NCI-H1930 (cell line): ENCODE measurements at places on chromosomes 1 and 21.

- DNase-seq: no peak
Observed at GRCh38 chr1:204257446-204257845, 43.7 kb upstream of the GOLT1A start.

GRCh38 chr1:227546059-227546458, 17.3 kb upstream of the ZNF678 start:
- no peak for DNase-seq

- no peak for DNase-seq
Observed at GRCh38 chr1:62691062-62691844, 3.1 kb upstream of the DOCK7 start.

- DNase-seq: no peak
Observed at GRCh38 chr21:39173716-39174680, 9.3 kb downstream of the PSMG1 start.

- no peak for DNase-seq
Observed at GRCh38 chr1:15938628-15939161, 37.2 kb downstream of the ZBTB17 start.

- no peak for DNase-seq
Observed at GRCh38 chr21:28704746-28705145, 287.9 kb downstream of the LTN1 start.

GRCh38 chr1:85195703-85196102, 5.1 kb downstream of the SYDE2 start:
- no peak for DNase-seq

- DNase-seq: no peak
Observed at GRCh38 chr1:20721117-20722061, 3.6 kb upstream of the KIF17 start.

DNA sequence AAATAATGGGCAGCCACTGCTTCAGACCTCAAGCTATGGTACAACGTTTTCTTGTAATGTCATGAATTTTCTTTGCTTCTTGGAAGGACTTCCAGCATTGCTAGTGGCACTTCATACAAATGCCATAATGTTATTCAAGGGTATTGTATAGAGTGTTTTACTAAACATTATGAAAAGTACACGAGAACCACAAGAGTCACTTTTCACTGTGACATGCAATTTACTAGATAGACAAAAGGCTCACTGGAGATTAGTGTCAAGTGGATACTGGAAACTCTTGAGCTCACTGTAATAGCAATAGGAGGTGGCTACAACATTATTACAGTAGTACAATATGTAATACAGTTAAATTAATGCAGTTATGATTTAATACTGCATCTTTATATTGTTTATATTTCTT, 5.3 kb upstream of the OLFM3 start:
- DNase-seq: no peak

DNA sequence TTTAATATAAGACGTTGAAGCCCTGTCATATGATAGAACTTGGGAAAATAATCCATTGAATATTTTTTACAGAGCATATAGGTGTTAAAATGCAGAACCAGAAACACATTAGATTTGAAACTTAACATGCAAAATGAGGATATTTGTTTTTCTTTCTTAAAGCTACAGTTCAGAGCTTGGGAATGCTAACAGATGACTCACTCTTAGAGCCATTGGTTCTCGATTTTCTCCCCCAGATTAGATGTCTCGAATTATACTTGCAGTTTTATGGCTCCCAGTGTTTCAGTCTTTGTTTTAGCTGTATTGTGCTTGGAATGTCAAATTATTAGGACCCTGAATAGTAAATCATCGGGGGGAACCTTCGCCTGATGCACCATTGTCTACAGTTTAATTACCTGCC, 575.7 kb upstream of the ZP4 start:
- DNase-seq: no peak

GRCh38 chr21:21605521-21605920, 607.3 kb downstream of the NCAM2 start:
- DNase-seq: no peak
